GM23338 (cell line): ENCODE measurements at places on chromosomes 6 and 20.

DNA sequence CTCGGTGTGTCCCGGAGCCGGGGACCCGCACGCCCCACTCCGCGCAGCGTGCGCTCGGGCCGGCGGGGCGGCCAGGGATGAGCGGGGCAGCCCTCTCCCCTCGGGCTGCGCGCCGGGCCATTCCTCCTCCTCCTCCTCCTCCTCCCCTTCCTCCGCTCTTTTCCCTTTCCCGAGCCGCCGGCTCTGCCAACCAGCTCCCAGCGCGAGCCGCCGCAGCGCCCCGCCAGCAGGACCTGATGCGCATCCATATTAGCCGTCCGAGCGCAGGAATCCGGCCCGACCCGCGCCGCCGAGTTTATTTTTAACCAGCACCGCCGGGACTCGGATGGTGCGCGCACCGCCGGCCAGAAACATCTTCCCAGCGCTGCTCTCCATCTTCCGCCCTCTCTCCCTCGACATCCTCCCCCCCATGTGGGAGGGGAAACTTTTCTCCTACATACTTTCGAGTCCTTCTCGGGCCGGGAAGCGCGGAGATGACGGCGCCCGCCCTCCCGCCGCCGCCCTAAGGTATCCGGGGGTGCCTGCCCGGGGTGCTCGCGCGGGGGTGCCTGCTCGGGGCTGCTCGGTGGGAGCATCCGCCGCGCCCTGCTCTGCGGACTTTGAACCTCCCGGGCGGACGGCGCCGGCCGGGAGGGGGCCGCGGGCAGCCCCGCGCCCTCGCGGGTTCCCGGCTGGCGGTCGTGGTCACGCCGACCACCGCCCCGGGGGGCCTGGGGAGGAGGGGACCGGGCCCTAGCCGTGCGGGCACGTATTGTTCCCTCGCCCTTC is 619 bp downstream of the RREB1 start:
- H3K27ac ChIP-seq = 0 out of 2 replicates have a peak overlapping the region, but pooled peaks have one; percentile 69
- peaks cover 66% of the 10 kb centered on the region for H3K27me3 ChIP-seq
- DNase-seq = peak; percentile 78
- no peaks in the 10 kb centered on the region for H3K36me3 ChIP-seq
- peak overlapping the region; percentile 98 for H3K4me3 ChIP-seq

- H3K36me3 ChIP-seq = no peaks in the 10 kb centered on the region
- H3K4me1 ChIP-seq = no peaks in the 10 kb centered on the region; the same call in 1 of the 2 replicates
- no peak overlapping the region for H3K27ac ChIP-seq
- no peak overlapping the region for H3K4me3 ChIP-seq
- no peak for DNase-seq
These were observed 82.5 kb upstream of the PTPN1 start for GRCh38 chr20:50427719-50428083.

GRCh38 chr6:157967486-157967885 is 14.2 kb upstream of the SYNJ2 start:
- DNase-seq = no peak
- H3K27me3 ChIP-seq = no peaks in the 10 kb centered on the region
- H3K36me3 ChIP-seq = no peaks in the 10 kb centered on the region
- no peak overlapping the region for H3K27ac ChIP-seq
- no peaks in the 10 kb centered on the region; the same call in 1 of the 2 replicates for H3K4me1 ChIP-seq

GRCh38 chr6:96194675-96195074 is 178.9 kb downstream of the FUT9 start:
- H3K36me3 ChIP-seq = no peaks in the 10 kb centered on the region
- no peak overlapping the region for H3K4me3 ChIP-seq
- H3K4me1 ChIP-seq = peaks cover 12% of the 10 kb centered on the region; the same call in 1 of the 2 replicates
- H3K27ac ChIP-seq = peak overlapping the region; percentile 56; the same call in 1 of the 2 replicates

- no peak overlapping the region for H3K27ac ChIP-seq
- H3K27me3 ChIP-seq = no peaks in the 10 kb centered on the region
- H3K4me3 ChIP-seq = no peak overlapping the region
These were observed 19.2 kb downstream of the PHACTR1 start for GRCh38 chr6:12735786-12736185.

GRCh38 chr6:33993091-33993490 is 152.8 kb downstream of the GRM4 start:
- H3K4me1 ChIP-seq = 0 out of 2 replicates have a peak, but pooled peaks cover 5% of the 10 kb centered on the region
- no peak overlapping the region for H3K27ac ChIP-seq
- no peaks in the 10 kb centered on the region for H3K27me3 ChIP-seq

GRCh38 chr6:143549221-143549948 is 37.9 kb upstream of the FUCA2 start:
- no peak overlapping the region for H3K27ac ChIP-seq
- H3K36me3 ChIP-seq = no peaks in the 10 kb centered on the region
- no peaks in the 10 kb centered on the region for H3K27me3 ChIP-seq
- H3K4me3 ChIP-seq = no peak overlapping the region
- no peaks in the 10 kb centered on the region for H3K4me1 ChIP-seq

DNA sequence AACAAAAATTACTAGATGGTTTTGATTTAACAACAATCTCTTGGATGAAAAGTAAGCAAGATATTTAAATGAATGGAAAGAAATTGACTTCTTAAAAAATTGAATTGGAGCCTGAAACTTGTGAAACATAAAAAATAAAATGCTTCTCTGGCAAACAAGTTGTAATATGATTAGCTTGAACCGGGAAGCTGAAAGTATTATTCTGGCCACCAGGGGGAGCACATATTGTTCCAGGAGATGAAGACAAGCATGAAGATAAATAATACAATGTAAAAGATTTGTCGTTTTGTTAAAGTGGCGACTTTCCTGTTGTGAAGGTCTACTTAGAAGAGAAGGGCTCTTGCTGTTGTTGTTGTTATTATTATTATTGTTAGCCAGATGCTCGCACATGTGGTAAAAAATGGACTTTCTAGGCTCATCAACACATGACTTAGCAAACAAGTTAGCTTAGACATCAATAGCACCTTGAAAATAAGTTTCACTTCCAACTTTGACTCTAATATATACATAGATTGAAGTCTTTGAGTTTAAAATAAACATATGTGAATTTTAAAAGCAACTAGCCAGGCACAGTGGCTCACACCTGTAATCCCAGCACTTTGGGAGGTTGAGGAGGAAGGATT is 14.2 kb downstream of the PAX1 start:
- no peak overlapping the region for H3K27ac ChIP-seq
- peak; percentile 87 for DNase-seq
- no peak overlapping the region for H3K4me3 ChIP-seq
- H3K36me3 ChIP-seq = no peaks in the 10 kb centered on the region

DNA sequence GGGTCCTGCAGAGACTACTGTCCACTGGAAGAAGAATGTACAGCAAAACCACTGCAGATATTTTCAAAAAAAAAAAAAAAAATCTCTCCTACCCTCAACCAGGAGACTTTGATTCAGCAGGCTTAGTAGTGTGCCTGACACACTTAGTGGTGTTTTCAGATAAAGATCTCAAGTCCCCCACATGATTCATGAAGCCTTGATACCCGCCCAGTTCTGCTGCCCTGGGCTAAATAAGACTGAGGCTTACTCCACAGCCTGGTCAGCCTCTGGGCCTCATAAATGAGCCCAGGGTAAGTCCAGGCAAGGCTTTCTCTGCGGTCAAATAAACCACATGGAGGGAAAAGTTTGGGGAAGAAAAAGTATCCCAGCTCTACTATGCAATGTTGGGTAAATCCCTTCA is 222.1 kb upstream of the ARID1B start:
- H3K4me3 ChIP-seq = no peak overlapping the region
- no peak overlapping the region for H3K27ac ChIP-seq
- H3K36me3 ChIP-seq = no peaks in the 10 kb centered on the region; the same call in 1 of the 2 replicates
- no peak for DNase-seq
- no peaks in the 10 kb centered on the region for H3K4me1 ChIP-seq

- H3K4me1 ChIP-seq = peaks cover 13% of the 10 kb centered on the region
- H3K27me3 ChIP-seq = no peaks in the 10 kb centered on the region
- H3K27ac ChIP-seq = no peak overlapping the region
- H3K36me3 ChIP-seq = no peaks in the 10 kb centered on the region
- H3K4me3 ChIP-seq = no peak overlapping the region
These were observed 86.7 kb upstream of the STMND1 start for GRCh38 chr6:17015144-17015543.

DNA sequence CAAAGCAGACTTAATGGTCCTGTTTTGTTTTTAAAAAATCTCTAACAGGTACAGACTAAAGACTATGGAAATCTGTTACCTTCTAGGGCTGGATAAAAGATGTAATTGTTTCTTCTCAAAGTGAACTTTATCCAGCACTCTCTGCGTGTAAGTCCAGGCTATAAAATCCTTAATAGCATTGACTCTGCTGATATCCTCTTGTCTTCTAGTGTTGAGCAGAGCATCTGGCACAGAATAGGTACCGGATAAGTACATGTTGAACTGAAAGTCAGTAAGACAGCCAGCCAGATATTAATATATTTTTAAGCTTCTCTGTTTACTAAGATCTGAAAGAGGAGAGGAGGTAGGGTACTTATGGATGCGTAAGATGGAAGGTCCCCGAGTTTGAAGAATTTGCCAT is 262.3 kb downstream of the TBC1D7 start:
- no peak overlapping the region for H3K4me3 ChIP-seq
- DNase-seq = no peak
- H3K27ac ChIP-seq = no peak overlapping the region
- H3K4me1 ChIP-seq = no peaks in the 10 kb centered on the region

GRCh38 chr6:4318321-4318720 is 182.9 kb upstream of the ECI2 start:
- DNase-seq = no peak
- no peaks in the 10 kb centered on the region for H3K27me3 ChIP-seq
- no peak overlapping the region for H3K4me3 ChIP-seq
- peaks cover 14% of the 10 kb centered on the region; the same call in 1 of the 2 replicates for H3K4me1 ChIP-seq

- no peak overlapping the region for H3K27ac ChIP-seq
- peak overlapping the region; percentile 67 for H3K4me3 ChIP-seq
- peaks cover 100% of the 10 kb centered on the region for H3K27me3 ChIP-seq
- peaks cover 52% of the 10 kb centered on the region for H3K4me1 ChIP-seq
- H3K36me3 ChIP-seq = no peaks in the 10 kb centered on the region
- DNase-seq = peak; percentile 73
These were observed 4.1 kb downstream of the LINC00237 start for GRCh38 chr20:21101932-21102575.

DNA sequence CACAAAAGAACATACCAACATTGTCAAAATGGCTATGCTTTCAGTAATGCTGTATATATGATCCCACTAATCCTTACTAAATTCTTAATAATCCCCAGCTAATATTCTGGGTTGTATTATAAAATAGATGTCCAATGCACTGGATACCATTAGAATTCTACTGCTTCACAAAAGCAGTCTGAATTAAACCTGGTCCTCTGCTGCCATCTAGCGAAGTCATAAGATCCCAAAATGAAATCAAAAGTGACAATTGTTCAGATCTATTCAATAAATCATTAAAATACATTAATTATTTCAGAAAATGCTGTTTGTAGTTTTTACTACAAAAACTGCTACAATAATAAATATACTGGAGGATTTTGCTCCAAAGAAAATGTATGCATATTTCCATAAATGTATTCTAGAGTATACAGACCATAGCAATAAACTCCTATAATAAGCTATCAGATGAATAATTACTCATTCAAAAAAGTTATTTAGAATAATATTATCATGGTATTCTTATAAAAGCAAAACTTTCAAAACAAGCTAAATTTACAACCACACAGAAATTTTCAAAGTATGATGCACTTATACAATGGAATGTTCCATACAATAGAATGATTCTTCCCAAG is 92.6 kb downstream of the RNGTT start:
- no peaks in the 10 kb centered on the region for H3K36me3 ChIP-seq
- H3K27ac ChIP-seq = no peak overlapping the region
- peak; percentile 70 for DNase-seq
- no peaks in the 10 kb centered on the region for H3K4me1 ChIP-seq

DNA sequence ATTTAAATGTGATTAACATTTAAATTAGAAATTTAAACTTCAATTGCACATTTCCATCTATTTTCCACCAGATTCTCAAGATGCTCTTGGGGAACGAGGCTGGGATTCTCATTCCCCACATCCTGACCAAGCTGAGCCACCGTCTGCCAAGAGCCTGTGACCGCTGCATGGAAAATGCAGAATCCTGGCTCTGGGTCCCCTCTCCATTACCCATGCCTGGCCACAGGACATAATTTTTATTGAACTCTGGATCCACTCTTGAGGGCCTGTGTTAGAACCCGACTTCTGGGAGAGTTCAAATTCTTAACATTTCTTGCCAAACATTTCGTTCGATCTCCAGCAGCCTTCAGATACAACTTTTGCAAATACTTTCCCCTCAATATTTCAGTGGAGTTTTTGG is 201.6 kb upstream of the SNX9 start:
- no peak overlapping the region for H3K4me3 ChIP-seq
- no peaks in the 10 kb centered on the region for H3K4me1 ChIP-seq
- no peaks in the 10 kb centered on the region for H3K36me3 ChIP-seq

DNA sequence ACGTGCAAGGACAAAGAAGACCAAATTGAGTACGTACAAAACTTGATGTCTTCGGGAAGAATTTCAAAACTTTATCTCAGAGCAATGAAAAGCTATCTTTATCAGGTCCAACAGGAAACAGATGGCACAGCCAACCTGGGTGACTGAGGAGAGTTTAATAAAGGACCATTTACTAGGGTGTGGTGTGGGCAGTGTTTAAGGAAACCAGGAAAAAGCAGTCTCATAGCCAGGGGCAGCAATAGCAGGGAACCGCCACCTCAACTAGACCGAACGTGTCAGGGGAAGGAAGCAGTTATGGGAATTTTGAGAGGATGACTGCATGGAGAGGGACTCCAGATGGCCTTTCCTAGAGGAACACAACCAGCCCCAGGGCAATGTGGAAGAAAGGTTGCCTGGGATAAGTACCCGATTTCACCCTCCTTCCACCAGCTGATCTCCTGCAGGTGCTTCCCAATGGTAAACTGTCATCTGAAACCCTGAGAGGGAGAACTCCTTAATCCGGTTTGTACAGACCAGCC is 15.2 kb upstream of the TAAR5 start:
- no peaks in the 10 kb centered on the region for H3K4me1 ChIP-seq
- H3K27ac ChIP-seq = no peak overlapping the region
- H3K4me3 ChIP-seq = no peak overlapping the region
- DNase-seq = no peak
- no peaks in the 10 kb centered on the region for H3K27me3 ChIP-seq

- H3K27ac ChIP-seq = no peak overlapping the region
- H3K27me3 ChIP-seq = no peaks in the 10 kb centered on the region
- H3K36me3 ChIP-seq = no peaks in the 10 kb centered on the region; the same call in 1 of the 2 replicates
- H3K4me3 ChIP-seq = no peak overlapping the region
These were observed 158.7 kb downstream of the SOX4 start for GRCh38 chr6:21752054-21752811.

GRCh38 chr6:119310486-119311036 is 39.0 kb downstream of the MAN1A1 start:
- no peak overlapping the region for H3K27ac ChIP-seq
- no peaks in the 10 kb centered on the region for H3K36me3 ChIP-seq
- H3K27me3 ChIP-seq = no peaks in the 10 kb centered on the region
- no peak overlapping the region for H3K4me3 ChIP-seq
- no peaks in the 10 kb centered on the region for H3K4me1 ChIP-seq
- no peak for DNase-seq
